ENCODE measurements at places on chromosomes 6 and 20. TPM values are rescaled to one million over a fixed set of nuclear protein-coding genes. Genes with fewer than 3 reads are reported as not detected.

Gene GABRR1
- 1.1 TPM for polyA plus RNA-seq

Gene LRRC73
- not detected for polyA plus RNA-seq

Gene ARFGEF2
- 14.9 TPM for polyA plus RNA-seq

Gene LY86
- 2.1 TPM for polyA plus RNA-seq

Gene OPRL1
- 1.2 TPM for polyA plus RNA-seq

Gene CGA
- 6.7 TPM for polyA plus RNA-seq

- DNase-seq = no peak
Measured at GRCh38 chr6:116450185-116450710, 10.9 kb upstream of the CALHM6 start.

DNA sequence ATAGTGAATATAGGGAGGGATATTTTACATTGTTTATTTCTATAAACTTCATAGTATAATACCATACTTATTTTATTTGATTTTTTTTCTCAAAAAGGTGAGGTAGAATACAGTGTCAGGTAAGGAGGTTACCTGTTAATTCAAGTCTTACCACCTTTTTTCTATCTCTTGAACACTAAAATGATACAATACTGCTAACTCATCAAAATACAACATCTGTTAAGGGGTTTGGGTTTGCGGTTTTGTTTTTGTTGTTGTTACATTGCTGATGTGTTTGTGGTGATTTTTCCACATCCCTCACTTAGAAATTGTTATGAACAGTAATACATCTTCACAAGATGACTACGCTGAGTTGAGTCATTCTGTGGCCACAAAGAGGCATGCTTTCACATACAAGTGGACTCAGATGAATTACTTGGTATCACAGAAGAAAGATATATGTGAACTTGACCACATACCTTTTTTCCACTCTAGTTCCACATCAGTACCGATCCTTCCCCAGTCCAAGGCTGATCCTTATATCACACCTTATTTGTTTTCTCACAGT is 139.4 kb upstream of the ID4 start:
- no peak for DNase-seq

GRCh38 chr6:11230158-11231107 is 2.0 kb downstream of the NEDD9 start:
- DNase-seq = no peak

DNA sequence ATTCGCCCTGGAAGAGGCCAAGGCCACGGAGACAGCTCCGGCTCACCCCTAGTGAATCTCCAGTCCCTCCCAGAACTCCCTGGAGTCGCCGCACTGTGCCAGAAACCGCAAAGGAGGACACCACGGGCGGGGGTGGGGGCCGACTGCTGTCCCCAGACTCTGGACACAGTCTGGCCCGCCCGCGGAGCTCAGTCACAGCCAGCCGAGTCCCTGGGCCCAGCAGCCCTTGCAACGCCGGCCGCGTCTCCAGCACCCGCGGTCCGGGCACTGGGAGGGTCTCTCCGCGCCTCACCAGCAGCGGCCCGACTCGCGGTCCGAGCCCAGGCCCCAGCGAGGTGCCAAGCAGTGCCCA is 518 bp downstream of the PEX6 start:
- no peak for DNase-seq

- DNase-seq = no peak
Measured at GRCh38 chr20:14853079-14853478, 515.7 kb upstream of the FLRT3 start.

GRCh38 chr6:82954937-82955577 is 110.6 kb downstream of the UBE3D start:
- DNase-seq = no peak

GRCh38 chr20:60455272-60455671 is 497.0 kb downstream of the CDH26 start:
- no peak for DNase-seq

GRCh38 chr20:49450281-49450721 is 32.2 kb downstream of the KCNB1 start:
- no peak for DNase-seq

DNA sequence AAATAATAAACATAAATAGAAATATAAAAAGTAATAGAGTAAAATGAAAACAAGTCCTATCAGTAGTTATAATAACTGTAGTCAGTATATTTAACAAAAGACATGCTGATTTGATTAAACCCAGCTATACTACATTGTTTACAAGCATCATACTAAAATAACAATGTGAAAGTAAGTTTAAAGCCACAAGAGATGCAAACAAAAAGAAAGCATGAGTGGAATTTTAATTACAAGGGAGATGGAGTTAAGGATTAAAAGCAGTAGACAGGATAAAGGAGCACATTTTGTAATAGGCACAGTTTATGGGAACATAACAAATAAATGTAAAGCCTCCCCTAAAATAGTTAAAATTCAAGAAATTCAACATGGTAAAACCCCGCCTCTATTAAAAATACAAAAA is 41.5 kb downstream of the SENP6 start:
- no peak for DNase-seq

- no peak for DNase-seq
Measured at GRCh38 chr6:120056085-120056484, 706.5 kb upstream of the MAN1A1 start.

DNA sequence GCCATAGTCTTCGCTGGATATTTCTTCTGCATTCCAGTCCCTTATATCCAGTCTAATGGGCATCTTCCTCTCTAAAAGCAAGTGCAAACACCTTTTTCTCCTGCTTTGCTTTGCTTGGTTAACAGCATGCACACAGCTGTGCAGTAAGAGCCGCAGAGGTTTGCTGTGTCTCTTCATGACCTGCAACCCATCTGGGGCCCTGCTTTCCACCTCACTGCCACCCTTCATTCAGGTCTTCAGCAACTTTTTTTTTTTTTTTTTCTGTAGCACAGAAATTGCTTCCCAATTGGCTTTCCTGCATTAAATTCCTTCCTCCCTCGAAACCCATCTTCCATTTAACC is 14.4 kb downstream of the NEDD9 start:
- no peak for DNase-seq

- DNase-seq = no peak
Measured at GRCh38 chr6:34384321-34385153, 7.9 kb downstream of the NUDT3 start.

- no peak for DNase-seq
Measured at GRCh38 chr20:10603971-10604864, 69.6 kb downstream of the JAG1 start.

- no peak for DNase-seq
Measured at GRCh38 chr20:61253264-61253639, 1.2 kb downstream of the CDH4 start.

DNA sequence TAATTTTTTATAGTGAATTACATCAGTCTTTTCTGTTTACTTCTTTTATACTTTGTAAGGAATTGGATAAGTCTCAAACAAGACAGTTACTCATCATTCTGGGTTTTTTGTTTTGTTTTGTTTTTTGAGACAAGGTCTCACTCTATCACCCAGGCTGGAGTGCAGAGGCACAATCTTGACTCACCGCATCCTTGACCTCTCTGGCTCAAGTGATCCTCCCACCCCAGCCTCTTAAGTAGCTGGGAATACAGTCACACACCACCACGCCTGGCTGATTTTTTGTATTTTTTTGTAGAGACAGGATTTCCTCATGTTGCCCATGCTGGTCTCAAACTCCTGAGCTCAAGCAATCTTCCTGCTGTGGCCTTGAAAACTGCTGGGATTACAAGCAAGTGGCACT is 524.3 kb downstream of the EYS start:
- no peak for DNase-seq
